ENCODE measurements at places on chromosomes 6 and 20.
A peak's percentile ranks its signal among the peaks of the same experiment; 100 is the strongest.

DNA sequence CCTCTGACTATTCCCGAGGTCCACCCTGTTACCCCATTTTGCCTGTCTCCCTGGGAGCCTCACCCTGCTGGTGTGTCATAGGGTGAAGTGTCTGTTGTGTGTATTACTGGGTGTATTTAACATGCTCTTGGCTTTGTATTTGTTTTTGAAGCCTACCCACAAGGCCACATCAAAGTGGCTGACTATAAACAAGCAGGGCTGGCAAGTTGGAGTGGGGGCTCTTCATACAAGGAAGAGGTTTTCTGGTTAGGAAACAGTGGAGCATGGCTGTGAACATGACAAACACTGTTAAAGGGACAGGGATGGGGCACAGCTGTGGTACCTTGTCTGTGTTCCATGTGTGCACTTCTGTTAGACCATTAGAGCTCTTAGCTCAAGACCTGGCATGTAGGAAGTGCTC, 26.3 kb downstream of the HECA start:
- DNase-seq = peak; percentile 60

DNA sequence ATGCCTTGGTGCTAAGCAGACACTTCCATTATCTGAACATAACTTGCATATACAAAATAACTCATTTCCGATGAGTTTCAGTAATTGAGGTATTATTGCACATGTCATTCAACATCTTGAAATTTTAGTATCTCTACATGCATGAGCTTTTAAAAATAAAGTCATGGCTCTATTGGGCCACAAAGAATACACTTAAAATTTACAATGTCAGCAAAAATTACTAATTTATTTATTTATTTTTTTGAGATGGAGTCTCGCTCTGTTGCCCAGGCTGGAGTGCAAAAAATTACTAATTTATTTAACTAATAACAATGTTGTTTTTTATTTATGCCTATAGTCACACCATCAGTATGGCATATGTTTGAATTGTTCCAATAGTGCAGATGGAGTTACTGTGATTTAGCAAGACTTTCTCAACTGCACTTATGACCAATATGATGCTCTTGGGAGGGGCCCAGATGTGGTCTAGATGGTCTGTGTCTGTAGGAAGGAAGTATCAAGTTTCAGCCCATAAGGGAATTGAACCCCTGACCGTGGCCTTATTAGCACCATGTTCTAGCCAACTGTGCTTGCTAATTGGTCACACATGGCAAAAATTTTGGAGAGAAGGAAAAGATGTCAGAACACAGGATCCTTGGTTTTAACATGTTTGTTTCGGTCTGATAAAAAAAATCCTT, 370.7 kb upstream of the TSHZ2 start:
- no peak for DNase-seq

GRCh38 chr6:157235600-157236039, 87.7 kb downstream of the TMEM242 start:
- peak; percentile 56 for DNase-seq

- DNase-seq = no peak
These were observed 7.4 kb upstream of the ACAT2 start for GRCh38 chr6:159754401-159754800.

GRCh38 chr20:15395457-15395856, 1058.0 kb upstream of the FLRT3 start:
- no peak for DNase-seq

- no peak for DNase-seq
These were observed 153.3 kb downstream of the SCML4 start for GRCh38 chr6:107670792-107671199.

- DNase-seq = no peak
These were observed 42.0 kb upstream of the HIVEP1 start for GRCh38 chr6:11970114-11970513.

- no peak for DNase-seq
These were observed 12.6 kb upstream of the HLA-DQA1 start for GRCh38 chr6:32624565-32624964.

DNA sequence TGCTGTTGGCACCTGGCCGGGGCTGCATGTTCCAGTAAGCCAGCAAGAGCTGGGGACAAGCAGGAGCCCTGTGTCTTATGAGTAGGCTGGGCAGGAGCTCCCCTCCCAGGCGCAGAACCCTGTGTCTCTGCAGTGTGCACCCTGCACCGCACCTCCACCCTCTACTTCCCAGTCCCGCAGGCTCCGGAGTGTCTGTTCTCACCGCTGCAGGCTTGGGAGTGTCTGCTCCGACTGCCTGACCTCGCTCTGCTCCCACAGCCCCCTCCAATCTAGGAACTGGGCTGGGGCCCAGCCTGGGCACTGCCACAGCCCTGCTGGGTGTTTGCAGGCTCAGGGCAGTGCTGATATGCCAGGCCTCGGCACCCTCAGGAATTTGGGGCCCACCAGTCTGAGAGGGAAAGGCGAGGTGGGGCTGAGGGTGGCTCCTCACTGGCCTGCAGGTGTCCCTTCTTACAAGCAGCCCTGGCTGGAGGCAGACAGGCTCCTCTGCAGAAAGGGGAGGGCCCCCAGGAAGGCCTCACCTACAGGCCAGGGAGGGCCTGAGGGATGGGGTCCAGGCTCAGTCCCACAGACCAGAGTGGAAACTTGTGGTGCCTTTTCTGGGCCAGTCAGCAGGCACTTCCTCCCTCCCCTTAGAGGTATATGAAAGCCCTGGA, 871.6 kb upstream of the GJE1 start:
- no peak for DNase-seq

DNA sequence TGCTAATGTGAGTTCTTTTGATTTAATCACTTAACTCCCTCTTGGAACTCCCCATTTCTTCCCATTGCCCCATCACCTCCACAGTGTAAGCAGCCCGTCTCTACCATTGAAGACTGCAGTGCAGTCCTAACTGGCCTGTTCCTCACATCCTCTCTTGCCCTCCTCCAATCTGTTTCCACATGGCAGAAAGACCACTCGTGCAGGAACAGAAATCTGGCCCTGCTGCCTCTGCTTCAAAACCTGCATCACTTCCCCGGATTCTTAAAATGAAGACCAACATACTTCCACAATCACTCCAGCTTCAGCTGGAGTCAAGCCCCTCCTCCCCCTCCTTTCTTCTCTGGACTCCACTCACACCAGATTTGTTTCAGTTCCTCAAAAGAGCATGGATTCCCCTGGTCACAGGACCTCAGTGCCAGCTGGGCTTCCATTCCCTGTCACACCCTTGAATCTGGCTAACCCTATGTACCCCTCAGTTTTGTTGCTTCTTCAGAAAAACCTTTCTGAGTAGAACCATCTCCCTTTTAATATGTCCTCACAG, 802.3 kb downstream of the MAFB start:
- DNase-seq = no peak

DNA sequence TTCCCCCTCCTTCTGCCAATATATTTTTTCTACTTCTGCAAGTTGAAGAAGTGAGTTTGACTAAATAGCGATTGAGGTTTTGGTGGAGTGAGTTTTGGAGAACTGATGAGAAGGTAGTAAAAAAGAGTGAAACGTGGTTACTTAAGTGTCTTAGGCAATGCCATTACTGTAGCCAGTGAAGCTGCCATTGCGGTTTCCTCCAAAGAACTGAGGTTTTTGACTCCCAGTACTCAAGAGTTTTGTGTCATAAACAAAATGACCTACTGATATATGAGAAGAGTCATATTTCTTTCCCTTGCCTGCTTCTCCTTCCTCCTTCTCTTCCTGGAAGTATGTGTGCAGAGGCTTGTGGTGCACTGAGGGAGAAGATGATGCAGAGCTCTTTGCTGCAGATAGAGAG, 554.5 kb upstream of the MAP3K7 start:
- no peak for DNase-seq

DNA sequence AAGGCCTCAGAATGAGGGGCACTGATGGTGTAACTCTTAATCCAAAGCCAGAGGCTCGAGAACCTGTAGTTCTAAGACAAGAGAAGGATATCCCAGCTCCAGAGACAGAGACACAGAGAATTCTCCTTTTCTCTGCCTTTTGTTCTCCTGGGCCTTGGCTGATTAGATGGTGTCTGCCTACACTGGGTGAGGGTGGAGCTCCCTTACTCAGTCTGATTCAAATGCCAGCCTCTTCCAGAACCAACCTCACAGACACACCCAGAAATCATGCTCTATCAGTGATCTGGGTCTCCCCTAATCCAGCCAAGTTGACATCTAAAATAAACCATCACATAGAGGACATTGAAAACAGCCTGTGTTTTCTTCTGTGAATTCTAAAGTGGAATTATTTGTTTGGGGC, 68.0 kb upstream of the SMIM28 start:
- DNase-seq = no peak

DNA sequence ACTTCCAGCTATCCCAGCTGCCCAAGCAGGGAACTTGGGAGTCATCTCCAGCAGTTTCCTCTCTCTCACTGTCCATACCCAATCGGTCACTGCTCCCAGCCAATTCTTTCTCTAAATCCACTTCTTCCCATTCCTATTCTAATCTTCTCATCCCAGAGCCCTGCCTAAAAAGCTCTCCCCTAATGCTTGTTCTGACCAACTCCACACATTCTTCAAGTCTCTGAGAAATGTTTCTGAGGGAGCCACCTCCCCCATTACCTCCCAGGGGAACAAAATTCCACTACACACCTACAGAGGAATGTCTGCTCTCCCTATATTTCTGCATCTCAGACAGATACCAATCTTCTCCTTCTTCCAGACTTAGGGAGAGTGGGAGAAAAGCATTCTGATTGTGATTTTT, 14.0 kb downstream of the SLC17A4 start:
- DNase-seq = no peak

DNA sequence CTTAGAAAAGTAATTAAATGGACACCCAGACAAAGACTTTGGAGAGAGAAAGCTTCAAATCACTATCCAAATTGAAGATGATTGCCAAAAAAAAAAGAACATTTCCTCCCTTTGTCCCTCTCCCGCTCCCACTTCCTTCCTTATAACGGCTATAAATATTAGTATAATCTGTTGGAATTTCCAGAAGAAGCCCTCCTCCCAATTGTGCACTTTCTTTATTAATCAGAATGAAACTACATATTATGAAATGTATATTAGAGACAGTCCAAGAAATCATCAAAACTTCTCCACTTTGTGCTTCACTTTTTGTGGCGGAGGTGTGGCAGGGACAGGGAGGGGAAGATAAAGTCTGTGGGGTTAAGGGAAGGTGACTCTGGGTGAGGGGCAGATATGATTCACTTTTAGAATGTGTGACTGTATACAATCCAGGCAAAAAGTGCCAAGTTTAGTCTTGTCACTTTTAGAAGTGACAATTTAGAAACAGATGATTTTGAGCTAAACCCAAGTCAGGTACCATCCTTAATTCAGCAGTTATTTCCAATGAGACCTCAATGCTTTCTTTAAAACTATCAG, 195.0 kb upstream of the MARCKS start:
- DNase-seq = no peak

DNA sequence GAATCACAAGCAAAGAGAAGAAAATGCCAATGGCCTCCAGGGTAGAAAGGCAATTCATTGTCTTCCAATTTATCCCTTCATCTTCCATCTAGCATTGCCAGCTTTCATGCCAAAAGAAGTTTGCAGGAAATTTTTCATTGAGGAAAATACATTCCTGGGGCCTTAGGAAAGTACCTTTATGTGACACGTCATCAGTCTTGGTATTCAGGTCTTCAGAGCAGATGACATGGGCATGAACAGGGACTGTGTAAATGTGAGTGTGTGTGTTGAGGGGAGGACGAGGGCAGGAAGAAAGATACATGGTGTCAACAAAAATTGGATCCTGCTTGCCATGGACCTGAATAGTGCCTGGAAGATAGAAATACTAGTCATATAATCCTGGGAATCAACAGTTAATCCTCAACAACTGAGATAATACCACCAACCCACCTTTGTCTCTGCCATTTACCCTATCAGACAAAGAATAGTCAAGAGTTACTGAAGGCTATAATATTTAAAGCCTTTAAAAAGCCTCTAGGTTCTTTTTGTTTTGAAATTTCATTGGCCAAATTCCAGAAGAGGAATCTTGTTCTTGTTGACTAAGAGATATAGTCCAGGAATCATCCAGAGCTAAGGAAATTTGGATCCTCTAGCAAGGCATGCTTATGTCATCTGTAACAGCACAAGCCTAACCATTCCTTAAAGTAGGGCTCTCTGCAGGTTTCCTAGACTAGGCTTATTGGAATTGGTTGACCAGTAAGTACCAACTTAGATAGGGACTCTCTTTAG, 405.8 kb upstream of the SASH1 start:
- DNase-seq = no peak

DNA sequence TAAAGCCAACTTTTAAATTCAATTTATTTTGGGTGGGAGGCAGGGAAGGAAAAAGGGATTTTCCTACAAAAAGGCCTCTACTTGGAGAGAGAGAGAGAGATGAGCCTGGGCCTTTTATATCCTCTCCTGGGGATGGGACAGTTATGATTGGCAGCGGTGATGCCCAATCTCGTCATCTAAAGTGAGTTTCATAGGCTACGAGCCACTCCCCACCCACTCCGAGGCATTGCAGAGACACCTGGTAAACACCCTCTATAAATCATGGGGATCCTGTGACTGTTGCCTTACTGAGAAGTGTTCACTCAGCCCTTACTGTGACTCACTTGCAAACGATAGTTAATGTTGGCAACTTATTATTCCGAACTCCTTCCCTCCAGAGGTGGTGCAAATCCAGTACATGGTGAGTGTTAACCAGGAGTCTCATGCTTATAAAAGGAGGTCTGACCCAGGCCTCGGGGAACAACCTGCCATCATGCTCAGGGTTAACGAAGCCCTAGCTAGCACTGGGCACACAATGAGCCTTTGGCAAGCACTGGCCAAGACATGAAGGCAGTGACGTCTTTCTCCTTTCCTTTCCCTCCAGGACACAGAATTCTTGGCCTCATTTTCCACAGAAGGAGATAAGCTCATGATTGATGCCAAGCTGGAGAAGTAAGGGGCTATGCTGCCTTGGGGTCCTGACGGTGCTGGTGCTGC, 20.5 kb downstream of the BPIFB4 start:
- no peak for DNase-seq

GRCh38 chr6:157881342-157881741, 58.3 kb downstream of the SNX9 start:
- no peak for DNase-seq

DNA sequence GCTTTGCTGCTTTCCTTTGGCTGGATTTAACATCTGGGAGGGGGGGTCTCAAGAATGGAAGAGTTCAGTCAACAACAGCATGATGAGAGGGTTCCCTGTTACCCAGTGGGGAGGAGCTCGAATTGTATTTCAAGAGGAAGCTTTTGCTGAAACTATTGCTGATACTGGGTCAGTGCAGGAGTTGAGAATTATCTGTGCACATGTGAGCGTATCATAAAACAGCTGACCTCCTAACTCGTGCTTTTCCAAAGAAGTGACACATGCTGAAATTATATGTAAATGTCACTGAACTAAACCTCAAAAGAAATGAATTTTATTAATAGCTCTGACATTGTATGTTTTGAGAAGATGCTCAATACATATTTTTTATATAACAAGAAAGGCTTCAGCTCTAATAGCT, 96.3 kb downstream of the PHF3 start:
- no peak for DNase-seq

- no peak for DNase-seq
These were observed 262.4 kb upstream of the AGPAT4 start for GRCh38 chr6:161536224-161536630.

- no peak for DNase-seq
These were observed 233.4 kb downstream of the CD109 start for GRCh38 chr6:73929405-73929804.

- DNase-seq = no peak
These were observed 397.0 kb downstream of the DOK5 start for GRCh38 chr20:54872440-54872839.

- DNase-seq = no peak
These were observed 29.7 kb downstream of the VPS52 start for GRCh38 chr6:33241968-33242367.

- DNase-seq = no peak
These were observed 7.7 kb upstream of the ZKSCAN8 start for GRCh38 chr6:28134015-28134414.

All from T-cell (primary cell).